ENCODE measurements at places on chromosomes 3 and 15.

DNA sequence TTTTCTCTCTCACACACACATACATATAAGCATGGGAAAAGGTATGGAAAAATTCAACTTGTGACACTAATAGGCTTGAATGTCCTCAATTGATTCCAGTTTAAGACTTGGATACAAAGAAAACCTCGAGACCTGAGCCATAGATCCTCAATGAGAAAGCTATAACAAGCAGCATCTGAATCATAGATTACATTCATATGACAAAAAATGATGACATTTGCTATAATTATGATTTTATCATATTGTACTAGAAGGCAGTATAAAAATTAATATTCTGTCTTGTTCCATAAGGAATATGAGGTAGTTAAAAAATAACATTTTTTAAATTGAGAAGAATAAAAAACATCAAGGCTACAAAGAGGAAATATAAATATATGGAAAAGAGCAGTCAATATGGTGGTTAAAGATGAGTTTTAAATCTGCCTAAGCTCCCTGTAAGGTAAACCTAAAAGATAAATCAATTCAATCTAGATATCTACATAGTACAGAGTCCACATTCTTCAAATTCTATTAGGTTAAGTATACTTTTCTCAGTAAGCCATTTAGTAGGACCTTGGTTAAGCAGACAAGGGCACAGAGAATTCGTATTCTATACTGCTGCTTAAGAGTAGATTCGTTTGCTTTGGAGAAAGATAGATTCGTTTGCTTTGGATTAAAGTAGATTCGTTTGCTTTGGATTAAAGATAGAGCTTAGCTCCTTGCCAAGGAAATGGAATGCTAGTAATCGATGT is 175.7 kb downstream of the STAG1 start:
- no peak for DNase-seq

DNA sequence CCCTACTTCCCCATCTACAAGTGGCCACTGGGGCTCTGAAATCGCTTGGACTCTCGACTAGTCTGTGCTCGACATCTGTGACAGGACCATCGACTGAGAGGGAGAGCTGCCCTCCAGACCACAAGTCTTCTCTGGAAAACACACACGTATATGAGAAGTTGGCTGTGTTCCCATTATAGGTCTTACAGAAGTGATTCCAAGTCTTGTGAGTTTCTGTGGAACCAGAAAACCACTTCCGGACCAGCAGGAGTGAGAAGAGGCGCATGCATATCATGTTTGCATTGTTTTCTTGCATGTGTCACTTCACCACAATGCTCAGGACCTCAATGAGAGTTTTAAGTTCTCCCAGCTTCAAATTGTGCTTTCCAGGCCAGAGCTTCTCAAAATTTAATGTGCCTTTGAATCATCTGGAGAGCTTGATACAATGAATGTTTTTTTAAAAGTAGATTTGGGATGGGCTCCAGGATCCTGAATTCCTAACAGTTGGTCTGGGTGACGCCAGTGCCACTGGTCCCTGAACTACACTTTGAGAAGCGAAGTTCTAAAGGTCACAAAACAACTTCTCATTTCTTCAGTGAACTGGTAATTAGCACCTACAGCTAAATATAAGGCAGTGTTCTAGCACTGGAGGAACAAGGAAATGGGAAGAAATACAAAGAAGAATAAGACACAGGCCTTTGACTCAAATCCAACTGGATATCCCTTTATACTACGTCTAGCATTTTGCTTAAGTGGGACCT is 15.7 kb downstream of the LIPC start:
- DNase-seq: no peak

GRCh38 chr3:196082619-196082971 is 705 bp upstream of the TFRC start:
- DNase-seq: no peak

- DNase-seq: no peak
Measured at GRCh38 chr15:34065261-34065660, 26.3 kb upstream of the AVEN start.

DNA sequence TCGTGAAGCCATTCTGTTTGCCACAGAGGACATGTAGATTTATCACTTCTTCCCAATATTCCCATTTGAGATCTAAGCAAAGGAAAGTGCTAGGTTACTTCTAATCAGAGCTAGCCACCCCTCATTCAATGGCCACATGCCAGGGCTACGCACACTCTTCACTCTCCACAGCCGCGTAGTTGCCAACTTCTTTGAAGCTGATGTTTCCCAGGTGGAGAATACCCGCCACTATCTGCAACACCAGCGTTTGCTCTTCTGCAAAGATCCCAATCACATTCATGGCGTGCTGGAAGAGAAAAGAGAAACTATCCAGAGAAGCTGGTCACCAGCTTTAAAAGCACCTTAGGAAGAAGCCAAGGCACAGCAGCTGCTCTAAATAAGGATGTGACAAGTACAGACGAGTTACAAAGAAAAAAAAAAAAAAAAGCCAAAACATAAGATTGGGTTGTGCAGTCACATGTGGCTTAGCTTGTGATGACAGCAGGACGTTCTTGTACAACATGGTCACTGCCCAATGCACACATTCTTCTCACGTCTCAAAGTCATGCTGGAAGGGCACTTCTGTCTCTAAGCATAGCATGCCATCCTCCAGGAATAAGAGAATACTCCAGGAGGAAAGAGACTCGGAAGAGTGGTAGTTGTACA is 16.4 kb downstream of the LDHAL6B start:
- no peak for DNase-seq

- no peak for DNase-seq
Measured at GRCh38 chr3:157086060-157086750, 73.7 kb downstream of the CCNL1 start.

- no peak for DNase-seq
Measured at GRCh38 chr15:100973351-100974111, 54.4 kb downstream of the LRRK1 start.

GRCh38 chr15:78620527-78621421 is at the start of gene CHRNA3:
TSS of gene CHRNA3 (minus strand) at chr15:78620996. CDS start at chr15:78620794, 202 bp downstream.
- no peak for DNase-seq

DNA sequence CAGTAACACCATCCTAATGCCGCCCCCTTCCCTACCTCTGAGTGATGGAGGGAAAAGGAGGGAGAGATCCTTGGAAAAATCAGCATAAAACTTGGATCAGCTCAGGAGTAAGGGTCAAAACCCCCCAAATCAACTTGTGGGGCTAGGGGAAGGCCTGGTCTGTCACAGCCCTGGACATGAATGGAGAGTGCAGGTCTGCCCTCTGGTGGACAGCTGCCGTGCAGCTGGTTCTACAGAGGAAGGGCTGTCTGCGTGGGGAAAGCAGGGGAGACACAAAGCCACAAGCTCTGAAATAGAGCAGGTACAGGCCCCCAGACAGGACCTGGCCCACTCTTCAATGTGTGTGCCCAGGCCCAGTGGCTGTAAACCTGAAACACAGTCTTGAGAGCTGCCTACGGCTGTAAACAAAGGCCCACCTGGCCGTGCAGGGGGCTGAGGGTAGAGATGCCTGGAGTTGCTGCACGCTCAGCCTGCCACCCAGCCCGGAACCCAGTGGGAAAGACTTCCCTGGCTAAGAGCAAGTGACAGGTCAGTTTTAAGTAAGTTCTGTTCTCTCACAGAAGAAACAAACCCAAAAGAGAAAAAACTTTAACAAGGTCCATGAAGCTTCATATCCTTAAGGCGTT is 16.4 kb downstream of the CLK3 start:
- DNase-seq: no peak

GRCh38 chr3:177231242-177231641 is 34.0 kb upstream of the TBL1XR1 start:
- no peak for DNase-seq

DNA sequence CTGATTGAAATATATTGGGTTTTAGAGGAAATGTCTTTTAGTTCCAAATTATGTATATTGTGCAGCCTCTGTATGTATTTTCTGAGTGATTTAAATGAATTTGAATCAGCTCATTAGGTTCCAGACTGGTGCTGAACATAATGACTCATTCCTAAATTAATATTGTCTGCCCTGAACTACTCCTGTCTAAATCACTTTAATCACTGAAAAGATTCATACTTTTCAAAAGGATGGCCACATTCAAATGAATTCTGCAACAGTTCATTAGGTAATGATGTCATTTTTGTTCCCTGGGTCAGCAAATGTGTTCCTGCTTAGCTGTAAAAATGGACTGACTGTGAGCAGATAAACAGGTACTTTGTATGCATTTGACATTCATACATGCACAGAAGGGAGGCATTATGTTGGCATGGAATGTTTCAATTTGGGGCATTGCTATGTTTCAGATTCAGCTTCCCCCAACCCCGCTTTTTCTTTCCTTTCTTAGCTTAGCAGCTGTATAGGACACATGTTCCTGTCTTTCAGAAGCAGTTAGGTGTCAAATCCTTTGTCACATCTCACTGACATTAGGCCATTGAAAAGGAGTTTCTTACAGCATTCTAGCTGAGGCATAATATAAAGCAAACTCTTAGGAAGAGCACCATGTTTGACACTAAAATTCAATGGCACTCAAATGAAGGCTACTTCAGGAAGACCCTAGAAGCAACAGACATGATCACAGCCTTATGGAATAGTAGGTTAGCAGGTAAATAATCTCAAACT is 318.5 kb upstream of the ARPP21 start:
- no peak for DNase-seq

- DNase-seq: no peak
Measured at GRCh38 chr15:23397779-23398178, 43.2 kb downstream of the GOLGA8S start.

- DNase-seq: no peak
Measured at GRCh38 chr3:15316998-15317435, 15.4 kb downstream of the SH3BP5 start.

- no peak for DNase-seq
Measured at GRCh38 chr3:51269466-51269865, 115.6 kb upstream of the MANF start.

DNA sequence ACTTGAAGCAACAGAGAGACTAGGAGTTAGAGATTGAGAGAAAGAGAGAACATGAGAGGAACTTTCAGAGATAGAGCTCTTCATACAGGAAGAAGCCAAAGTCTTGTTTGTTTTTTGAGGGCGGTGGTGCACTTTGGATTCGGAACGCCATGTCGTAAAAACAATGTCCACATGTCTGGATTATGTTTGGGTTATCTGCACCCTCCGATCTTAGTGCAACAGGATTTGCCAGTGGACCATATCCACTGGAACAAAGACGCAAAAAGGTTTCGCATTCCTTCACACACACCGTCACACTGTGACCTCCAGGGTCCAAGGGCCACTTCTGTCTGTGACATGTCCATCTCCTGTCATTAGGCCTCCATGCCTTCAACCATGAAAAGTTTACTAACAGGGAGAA is 141.8 kb upstream of the ATP11B start:
- no peak for DNase-seq

- DNase-seq: no peak
Measured at GRCh38 chr3:188286087-188286513, 132.1 kb downstream of the LPP start.

GRCh38 chr15:70088887-70089691 is 8.6 kb downstream of the TLE3 start:
- no peak for DNase-seq

- no peak for DNase-seq
Measured at GRCh38 chr3:183188895-183189462, 26.4 kb upstream of the LAMP3 start.

GRCh38 chr15:64807051-64807749 is 18.2 kb downstream of the PIF1 start:
- DNase-seq: no peak

Measured in NCI-H1694 (cell line).